ENCODE measurements at places on chromosomes 4 and X.

- no peak for DNase-seq
These were observed 42.2 kb upstream of the PUDP start for GRCh38 chrX:7190157-7190556.

GRCh38 chrX:119654112-119654531, 38.8 kb downstream of the SEPTIN6 start:
- no peak for DNase-seq

DNA sequence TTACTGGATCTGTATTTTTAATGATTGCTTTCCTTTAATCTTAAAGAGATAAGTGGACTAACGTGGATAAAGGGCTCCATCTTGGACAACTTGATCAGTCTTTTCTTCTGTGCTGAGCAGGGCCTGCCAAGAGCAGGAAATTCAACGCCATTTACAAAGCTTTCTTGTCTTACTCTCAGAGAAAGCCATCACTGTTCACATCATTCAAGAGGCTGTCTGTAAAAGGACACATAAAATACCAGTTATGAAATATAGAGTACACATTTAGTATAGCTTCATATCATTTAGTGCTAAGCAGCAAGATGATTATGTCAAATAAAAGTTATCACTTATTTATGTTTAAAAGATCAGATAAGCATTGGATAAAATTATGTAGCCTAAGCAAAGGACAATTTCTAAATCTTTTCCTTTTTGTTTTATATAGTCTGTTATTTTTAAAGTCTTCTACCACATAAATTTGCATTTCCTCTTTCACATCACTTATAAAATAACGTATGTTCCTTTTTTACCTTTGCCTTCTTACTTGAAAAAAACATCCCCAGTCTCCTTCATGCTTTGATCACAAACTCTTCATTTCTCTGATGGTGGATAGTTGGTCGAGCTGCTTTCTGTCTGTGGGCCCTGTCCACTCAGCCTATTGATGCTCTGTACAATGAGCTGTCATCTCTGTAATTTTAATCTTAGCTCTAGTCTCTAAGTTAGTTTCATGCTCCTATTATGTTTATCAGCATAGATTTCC, 2.1 kb upstream of the CCNG2 start:
- no peak for DNase-seq

DNA sequence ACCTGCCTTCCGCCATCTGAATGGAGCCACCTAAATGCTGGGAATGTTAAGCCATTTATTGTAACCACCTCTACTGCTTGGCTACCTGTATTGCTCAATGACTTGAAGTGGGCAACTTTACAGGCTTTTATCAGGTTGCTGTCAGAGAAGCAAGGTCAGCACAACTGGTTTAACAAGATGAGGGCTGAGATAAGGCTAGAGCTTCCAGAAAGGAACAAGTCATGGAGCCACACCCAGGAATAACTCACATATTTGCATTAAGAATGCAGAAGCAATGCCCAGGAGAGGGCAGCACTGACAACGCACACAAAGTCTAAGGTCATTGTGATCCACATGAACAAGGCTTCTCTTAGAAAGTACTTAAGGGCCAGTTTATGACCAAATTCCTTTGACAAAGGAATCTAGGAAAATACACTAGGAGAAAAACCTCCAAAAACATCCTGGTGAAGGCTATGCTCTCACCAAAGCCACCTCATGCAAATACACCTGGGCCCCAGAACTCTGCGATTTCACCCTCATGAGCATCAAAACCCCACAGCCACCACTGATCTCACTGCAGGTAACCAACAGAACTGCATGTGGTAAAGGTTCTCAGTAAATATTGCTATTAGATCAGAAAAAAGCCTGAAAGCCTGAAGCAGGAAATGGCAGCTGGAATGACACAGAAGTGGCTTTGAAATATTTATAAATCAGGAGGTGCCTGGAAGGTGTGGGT, 15.0 kb upstream of the STS start:
- DNase-seq, result no peak
